Bronchus fibroblast of lung (primary cell): ENCODE measurements at places on chromosomes 1 and 21. TPM values are rescaled to one million over a fixed set of nuclear protein-coding genes. Genes with fewer than 3 reads are reported as not detected.

The LAMB3 gene
- 3.7 and 4.9 TPM in 2 replicates for total RNA-seq

The ATP6V1G3 gene
- total RNA-seq, result not detected in 2 replicates

The PRRX1 gene
- total RNA-seq, result 57.8 and 78.7 TPM in 2 replicates

The IQGAP3 gene
- 48.9 and 50.9 TPM in 2 replicates for total RNA-seq

The TCHHL1 gene
- not detected in 2 replicates for total RNA-seq

The INPP5B gene
- 14.8 and 20.4 TPM in 2 replicates for total RNA-seq

The AUNIP gene
- 5.1 and 9.1 TPM in 2 replicates for total RNA-seq
